ENCODE measurements at places on chromosomes 11 and 22.

DNA sequence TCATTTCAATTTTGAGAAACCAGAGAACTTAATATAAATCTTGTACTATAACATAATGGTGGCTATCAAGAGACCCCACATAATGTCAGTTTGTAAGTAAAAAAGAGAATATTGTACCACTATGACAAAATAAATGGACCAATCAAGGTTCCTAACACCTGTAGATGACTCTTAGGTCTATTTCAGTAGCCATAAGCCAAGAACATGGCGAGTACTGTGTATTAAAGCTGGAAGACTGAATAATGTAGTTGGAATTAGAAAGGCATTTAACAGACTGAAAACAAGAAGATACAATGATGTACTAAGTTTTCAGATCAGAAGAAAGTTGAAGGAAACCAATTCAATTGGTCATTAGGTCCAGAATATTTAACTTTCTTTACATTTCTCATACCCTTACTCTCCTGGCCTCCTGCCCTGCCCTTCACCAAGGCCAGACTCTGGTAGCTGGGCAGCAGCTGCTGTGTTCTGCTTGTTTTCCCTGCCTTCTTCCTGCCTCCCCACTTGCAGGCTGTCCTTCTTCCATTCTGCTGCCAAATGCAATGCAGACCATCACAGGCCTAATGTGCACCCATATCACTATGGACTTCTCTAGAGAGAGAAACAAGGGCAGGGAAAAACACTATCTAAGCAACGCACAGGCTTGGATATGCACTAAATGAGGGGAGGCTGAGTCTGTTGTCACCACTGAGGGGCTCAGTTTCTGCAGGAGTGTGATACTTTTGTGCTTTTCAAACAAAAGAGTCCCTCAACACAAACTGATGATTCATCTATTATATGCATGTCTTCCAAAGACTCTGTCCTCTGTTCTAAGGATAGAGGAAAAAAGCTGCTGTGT lies 60.1 kb downstream of the RAB30 start:
- DNase-seq: no peak

- DNase-seq: no peak
Observed at GRCh38 chr22:50571264-50572175, 6.7 kb downstream of the CPT1B start.

GRCh38 chr22:32622004-32622743 lies 147.6 kb downstream of the FBXO7 start:
- DNase-seq: no peak

- DNase-seq: no peak
Observed at GRCh38 chr22:36301384-36301828, 48.5 kb downstream of the APOL1 start.

GRCh38 chr11:8654503-8654902 lies 28.0 kb downstream of the TRIM66 start:
- DNase-seq: no peak

DNA sequence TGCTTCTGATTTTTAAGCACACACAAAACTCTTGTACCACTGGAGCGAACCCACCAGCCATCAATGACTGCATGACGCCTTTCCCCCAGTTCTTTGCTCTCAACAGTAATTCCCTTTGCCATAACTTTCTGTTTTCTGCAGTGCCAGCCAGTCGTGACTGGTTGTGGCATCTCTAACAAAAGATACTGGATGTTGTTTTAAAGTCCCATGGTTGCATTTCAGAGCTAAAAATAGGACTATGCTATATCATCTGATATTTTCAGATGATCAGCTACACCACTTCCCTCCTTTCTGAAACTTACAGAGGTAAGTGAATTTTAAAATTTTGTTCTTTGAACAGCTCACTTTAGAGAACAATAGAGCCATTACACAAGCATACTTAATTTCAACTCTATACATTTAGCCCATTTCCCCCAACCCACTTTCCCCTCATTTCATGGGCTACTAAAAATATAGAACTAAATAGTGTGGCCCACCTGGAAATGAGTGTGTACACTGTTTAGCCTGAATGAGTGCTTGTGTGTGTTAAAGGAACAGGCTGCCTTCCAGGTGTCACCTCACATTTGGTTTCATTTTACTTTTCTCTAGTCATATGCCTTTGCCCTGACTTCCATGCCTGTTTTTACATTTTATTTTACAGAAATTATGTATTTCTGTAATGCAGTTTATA lies 136.9 kb upstream of the ZC3H12C start:
- DNase-seq: no peak

GRCh38 chr22:24413736-24414385 lies 13.5 kb upstream of the ADORA2A start:
- DNase-seq: no peak

DNA sequence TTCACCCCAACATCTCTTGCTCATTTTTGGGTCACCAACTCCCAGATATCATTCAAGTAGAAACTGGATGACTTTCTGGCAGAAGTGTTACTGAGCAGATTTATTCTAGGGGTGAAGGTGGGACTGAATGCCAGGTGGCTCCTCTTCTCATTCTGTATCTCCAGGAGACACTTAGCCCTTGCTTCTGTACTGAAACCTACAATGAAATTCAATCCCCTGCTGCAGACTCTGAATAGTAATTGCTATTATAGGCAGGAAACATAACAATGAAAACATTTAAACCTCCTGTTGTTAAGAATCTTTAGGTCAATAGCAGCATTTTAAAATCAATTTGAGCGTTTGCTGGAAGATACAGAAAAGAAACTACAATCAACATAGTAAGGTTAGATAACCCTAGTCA lies 879.4 kb upstream of the TENM4 start:
- no peak for DNase-seq

DNA sequence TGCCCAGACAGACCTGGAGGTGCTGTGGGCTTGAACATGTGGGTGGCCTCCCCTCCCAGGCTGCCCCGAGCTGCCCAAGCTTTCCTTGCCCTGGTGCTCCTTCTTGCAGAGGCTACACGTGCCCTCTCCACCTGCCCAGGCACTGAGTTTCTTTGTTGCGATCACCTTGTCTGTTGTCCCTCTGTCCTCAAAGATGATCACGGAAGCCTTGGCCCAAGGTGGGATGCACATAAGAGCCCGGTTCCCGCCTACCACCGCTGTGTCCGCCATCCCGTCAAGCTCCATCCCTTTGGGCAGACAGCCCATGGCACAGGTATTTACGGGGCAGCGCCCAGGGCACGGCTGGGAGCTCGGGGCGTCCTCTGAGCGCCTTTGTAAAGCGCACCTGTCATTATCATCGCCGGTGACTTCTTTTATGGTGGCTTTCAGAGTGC lies 67.5 kb downstream of the MED15 start:
- DNase-seq: no peak

GRCh38 chr11:95450547-95451123 lies 219.6 kb upstream of the SESN3 start:
- no peak for DNase-seq

DNA sequence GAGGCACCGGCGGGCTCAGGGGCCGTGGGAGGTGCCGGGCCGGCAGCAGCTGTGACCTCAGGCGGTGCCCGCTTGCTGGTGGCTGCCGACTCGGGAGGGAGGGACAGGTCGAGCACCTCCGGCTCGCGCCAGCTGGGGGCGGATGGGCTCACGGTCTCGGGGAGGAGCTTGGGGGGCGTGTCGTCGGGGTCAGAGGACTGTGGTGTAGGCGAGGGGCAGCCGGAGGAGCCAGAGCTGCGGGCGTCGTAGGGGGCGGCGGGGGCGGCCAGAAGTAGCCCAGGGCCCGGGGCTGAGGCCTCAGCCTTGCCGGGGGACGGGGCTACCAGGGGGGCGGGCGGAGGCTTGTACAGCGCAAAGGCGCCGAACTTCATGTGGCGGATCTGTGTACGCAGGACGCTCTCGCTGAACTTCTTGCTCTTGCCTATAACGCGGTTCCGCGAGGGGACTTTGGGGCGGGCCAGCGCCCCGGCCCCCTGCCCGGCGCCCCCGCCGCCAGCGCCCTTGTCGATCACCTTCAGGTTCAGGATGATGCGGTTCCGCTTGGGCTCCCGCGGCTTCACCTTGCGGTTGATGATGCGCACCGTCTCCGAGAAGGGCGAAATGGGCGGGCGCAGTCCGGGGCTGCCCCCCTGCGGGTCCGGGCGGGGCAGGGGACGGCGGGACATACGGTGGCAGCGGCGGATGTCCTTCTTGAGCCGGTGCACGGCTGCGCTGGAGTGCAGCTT lies 5.5 kb downstream of the CBX6 start:
- DNase-seq: no peak

DNA sequence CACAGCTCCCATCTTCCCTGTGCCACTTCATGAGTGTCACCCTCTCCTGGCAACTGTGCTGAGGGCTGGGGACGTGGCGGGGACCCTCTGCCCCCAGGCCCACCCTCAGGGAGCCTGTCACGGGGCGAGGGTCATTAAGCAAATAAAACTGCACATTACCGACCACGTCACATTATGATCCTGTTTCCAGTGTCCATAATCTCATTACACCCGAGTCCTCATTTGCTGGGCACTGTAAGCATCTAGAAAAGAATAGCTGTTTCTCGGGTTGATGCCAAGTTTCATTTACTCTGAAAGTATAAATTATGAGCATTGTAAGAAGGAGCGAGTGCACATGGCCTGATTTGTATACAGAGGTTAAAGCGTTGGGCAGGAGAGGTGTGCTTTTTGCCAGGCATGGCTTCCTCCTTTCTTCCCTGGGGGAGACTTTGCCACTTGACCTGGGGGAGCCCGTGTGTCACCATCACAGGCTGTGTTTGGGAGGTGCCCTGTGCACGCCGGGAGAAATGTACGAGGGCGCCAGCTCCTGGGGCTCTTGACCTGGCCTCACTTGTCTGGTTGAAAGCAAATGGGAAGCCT lies 50.5 kb downstream of the LRP5 start:
- DNase-seq: no peak

Measured in vagina (tissue), 2 donors.